ENCODE measurements at places on chromosomes 6 and 20.

DNA sequence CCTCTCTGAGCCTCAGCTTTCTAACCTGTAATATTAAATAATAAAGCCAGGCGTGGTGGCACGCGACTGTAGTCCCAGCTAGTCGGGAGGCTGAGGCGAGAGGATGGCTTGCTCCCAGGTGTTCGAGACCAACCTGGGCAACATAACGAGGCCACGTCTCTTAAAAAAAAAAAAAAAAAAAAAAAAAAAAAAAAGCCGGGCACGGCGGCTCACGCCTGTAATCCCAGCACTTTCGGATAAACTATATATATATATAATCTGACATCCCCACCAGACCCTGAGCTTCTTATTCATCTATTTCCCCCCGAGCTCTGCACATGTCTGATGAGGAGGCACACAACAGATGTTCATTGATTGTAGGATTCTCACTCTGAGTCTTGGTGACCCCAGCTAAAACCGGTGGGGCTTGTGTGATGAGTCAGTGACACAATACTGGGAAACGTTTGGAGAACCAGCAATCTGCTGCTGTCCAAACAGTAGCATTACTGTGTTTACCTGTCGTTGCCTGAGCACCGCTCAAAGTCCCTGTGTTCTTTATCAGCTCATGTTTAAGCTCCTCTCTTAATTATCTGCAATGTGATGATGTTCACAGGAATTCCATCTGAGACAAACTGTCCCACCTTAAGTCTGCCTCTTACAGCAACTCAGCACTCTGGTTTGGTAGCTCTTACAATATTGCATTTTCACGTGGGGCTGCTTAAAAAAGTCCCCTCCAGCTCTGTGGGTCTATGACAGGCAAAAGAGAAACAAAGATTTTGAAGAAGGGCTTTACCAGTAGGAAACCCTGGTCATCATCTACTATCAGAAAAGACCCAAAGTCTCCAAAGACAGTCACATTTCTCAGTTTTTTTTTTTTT, 1.0 kb upstream of the SPATA2 start:
- DNase-seq, result no peak

GRCh38 chr6:170462366-170463020, 90.6 kb downstream of the PSMB1 start:
- no peak for DNase-seq

- DNase-seq, result no peak
These were observed 233.4 kb downstream of the SOX4 start for GRCh38 chr6:21826904-21827303.

DNA sequence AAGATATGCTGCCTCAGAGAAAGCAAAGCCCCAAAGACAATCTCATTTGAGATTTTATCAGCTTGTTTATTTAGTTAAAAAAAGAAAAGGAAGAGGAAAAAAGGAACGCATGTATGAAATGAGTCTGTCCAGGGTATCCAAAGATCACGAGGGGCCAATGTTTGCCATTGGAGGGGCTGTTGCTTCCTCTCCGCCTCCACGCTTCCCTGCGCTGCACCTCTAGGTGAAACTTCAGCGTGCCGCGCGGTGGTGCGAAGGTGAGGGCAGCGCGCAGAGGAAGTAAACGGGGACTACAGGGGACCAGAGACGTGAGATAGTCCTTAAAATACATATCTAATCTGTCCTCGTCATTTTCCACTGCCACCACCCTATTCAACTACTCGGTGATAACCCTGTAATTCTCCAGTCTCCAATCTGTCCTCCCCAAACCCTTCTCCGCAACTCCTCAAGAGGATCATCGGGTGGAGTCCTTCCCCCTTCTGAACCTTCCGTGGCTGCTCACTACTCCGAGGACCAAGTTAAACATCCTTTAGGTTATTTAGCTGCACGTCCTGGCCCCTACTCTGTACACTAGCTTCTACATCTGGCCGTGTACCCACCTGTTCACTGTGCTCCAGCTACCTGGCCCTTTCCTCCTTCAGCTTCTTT, 1.1 kb upstream of the DCBLD1 start:
- DNase-seq, result no peak

DNA sequence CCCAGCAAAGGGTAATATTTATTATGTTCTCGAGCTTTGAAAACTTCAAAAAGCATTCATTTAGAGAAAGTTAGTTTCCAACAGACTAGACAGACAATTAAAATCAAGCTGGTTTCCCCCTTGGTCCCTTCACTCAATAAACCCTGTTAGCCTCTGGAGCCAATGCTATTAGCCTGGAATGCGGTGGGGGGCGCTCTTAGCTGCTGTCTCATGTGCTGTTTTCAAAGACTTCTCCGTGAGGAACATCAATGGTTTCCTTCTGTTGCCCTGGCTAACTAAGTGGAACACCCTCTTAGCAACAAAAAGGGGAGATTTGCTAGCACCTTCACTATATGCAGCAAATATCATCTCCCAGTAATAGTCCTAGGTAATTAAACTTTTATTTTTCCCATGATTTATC, 86.4 kb downstream of the LY86 start:
- no peak for DNase-seq

GRCh38 chr6:79604583-79605037, 26.5 kb upstream of the SH3BGRL2 start:
- DNase-seq, result no peak

GRCh38 chr6:21208081-21208795, 385.3 kb upstream of the SOX4 start:
- no peak for DNase-seq

- DNase-seq, result no peak
These were observed 16.1 kb downstream of the GMPR start for GRCh38 chr6:16254535-16254934.

DNA sequence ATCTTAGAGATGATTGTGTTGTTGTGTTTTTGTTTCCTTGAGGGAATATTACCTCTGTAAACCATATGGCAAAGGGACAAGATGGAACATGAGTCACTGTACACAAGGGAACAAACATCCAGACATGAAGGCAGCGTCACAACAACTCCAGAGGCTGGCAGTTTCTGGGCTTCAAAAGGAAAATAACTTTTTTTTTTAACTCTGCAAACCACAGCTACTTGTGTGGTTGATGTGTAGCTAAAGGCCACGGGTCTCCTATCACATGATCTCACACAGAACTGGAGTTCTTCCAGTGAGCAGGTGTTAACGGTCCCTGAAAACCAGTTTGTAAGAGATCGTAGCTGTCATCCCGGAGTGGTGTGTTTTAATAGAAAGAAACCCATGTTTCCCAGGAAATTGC, 33.2 kb upstream of the HBS1L start:
- DNase-seq, result no peak

- DNase-seq, result peak; percentile 56
These were observed 676.2 kb downstream of the HDGFL1 start for GRCh38 chr6:23245572-23245971.
